NCI-H1694 treated with DMSO at 0.1 percent for 48 hours (cell line): ENCODE measurements at places on chromosomes 3 and 15.

DNA sequence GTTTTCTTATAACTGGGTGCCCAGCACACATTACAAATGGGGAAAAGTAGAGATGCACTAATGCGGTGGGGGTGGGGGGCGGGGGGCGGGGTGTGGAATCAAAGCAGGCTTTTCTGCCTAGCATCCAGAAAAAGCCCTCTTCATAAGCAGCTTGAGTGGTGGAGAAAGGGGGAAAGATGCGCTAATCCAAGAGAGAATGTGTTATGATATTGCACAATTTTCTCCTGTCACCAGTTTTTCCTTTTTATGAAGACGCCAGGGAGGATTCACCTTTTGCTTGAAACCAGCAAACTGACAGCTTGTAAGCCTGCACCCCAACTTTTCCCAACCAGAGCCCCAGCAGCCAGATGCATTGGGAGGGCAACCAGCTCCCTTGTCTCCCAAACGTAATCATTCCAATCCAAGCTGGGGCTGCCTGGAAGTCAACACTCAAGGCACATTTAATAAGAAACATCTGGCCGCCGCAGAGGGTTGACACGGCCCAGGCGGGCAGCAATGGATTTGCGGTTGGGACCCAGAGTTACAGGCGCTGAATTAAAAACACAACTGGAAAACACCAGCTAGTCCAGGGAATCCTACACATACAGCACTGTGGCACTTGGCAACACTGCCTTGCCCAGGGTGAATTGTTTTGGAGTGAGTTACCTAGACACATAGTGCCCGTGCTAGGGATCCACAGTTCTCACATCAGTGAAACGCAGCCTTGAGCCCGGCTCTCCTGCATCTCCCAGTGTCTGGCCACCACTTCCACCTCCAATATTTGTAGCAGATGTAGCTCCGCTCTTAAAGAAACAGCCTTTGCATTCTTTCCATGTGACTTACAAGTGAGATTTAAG is 218.5 kb upstream of the PRICKLE2 start:
- DNase-seq = no peak

GRCh38 chr15:40773496-40773895 is 3.7 kb downstream of the C15orf62 start:
- DNase-seq = no peak

DNA sequence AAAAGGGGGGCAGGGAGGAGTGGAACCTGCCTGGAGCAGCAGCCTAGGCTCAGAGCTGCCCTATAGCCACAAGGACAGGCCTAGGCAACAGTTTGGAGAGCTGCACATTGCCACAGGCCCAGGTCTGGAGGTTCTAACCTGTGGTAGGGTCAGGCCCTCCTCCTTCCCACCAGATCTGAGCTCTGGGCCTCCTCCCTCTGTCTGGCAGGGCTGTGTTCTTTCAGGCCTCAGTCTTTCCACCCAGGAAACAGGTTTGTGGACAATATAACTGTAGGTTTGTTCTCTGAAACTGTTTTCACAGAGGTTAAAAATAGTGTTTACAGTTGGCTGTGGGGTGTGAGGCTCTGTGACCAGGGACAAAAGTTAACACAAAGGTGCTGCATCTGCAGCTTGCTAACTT is 9.0 kb upstream of the CAMKV start:
- DNase-seq = no peak

DNA sequence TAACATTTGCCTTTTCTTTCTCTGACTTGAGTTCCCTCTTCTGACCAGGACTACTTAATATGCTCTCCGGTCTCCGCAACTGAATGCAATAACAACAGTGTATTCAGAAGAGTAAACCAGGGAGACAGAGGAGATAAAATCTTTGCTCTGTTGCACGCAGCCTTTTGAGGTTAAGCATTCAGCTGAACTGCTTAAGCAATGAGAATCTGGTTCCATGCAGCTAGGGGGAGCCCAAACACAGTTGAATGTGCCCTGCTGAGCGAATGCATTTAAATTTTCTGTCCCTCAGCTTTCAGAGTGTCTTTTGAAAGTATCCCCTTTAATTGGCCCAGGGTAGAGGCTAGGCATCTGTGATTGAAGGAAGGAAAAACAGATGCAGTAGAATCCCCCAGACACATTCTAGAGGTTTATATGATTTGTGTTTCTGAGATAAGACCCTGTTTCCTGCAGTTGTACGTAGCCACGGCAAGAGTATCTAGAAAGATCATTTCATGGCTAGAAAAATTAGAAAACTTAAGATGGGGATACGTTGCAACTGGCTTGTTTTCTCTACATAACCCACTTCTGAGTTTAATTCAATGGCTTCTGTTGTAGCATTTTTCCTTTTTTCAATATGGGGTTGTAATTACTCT is 309.6 kb downstream of the TUSC7 start:
- DNase-seq = peak; percentile 58

- no peak for DNase-seq
Observed at GRCh38 chr3:128787256-128788253, 61.6 kb downstream of the RAB7A start.

DNA sequence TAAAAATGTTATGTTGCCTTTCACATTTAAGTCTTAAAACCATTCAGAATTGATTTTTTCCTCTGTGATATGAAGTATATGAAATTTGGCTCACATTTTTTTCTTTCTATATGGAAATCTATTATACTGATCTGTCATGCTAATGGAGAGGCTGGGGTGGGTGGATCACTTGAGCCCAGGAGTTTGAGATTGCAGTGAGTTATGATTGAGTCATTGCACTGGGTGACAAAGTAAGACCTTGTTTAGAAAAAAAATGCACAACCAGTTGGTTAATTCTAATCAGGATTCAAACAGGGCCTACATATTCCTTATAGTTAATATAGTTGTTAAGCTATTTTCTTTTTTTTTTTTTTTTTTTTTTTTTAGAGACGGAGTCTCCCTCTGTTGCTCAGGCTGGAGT is 230.5 kb downstream of the MFSD1 start:
- no peak for DNase-seq
